ENCODE measurements at places on chromosomes 1 and 21.

DNA sequence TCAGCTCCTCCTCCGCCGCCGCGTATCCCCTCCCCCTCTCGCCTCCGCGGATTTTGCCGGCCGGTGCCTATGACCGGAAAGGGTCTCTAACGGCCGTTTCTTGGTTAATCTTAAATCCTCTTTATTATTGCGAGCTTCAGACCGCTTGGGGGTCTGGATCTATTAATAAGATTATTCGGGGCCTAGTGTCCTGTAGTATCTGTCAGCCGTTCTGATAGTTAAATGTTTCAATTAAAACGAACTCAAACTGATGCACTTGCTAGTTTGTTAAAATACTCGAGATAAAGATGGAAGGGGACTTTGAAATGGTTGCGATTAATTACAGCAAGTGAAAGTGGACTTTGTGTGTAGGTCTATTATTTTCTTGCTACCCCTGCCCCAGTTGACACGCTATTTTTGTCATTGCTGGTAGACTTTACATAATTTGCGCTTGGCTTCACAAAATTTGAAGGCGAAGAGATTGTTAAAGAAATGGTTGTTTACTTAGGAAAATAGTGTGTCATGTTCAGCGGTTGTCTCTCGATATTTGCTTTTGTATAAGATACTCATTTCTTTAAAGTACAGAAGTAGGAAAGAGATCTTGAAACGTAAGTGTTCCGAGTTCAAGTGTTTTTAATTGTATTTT, 779 bp downstream of the SON start:
- DNase-seq, result no peak

- no peak for DNase-seq
These were observed 1.0 kb downstream of the FTCD start for GRCh38 chr21:46154155-46154954.

- no peak for DNase-seq
These were observed 89.5 kb downstream of the DENND1B start for GRCh38 chr1:197685785-197686184.

- peak; percentile 73 for DNase-seq
These were observed 77.0 kb downstream of the CTH start for GRCh38 chr1:70487910-70488665.

- DNase-seq, result no peak
These were observed 17.6 kb upstream of the SELP start for GRCh38 chr1:169647512-169647911.

GRCh38 chr1:26616881-26617280, 78.9 kb upstream of the ARID1A start:
- DNase-seq, result no peak

GRCh38 chr1:69662321-69662720, 94.6 kb downstream of the LRRC7 start:
- DNase-seq, result no peak

- no peak for DNase-seq
These were observed 401 bp downstream of the WNT9A start for GRCh38 chr1:227947386-227947675.

- DNase-seq, result no peak
These were observed 32.6 kb downstream of the B3GALT5 start for GRCh38 chr21:39645331-39645730.

GRCh38 chr1:230696722-230697437, 17.0 kb downstream of the AGT start:
- no peak for DNase-seq

DNA sequence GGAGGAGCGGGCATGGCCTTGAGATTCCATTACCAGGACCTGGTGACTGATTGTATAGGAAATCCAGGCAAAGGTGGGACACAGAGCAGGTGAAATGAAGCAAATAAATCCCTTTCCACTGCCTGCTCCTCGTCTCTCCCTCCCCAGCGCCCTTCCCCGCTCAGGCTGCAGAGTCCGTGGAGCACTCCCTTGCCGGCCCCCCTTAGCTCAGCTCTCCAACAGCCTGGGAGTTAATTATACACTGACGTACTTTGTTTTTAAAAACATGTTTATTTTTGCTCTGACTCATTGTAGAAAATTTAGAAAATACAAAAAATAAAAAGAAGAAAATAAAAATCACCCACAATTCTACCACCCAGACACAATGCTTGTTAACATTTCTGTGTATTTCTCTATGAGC, 61.7 kb downstream of the LGR6 start:
- no peak for DNase-seq

DNA sequence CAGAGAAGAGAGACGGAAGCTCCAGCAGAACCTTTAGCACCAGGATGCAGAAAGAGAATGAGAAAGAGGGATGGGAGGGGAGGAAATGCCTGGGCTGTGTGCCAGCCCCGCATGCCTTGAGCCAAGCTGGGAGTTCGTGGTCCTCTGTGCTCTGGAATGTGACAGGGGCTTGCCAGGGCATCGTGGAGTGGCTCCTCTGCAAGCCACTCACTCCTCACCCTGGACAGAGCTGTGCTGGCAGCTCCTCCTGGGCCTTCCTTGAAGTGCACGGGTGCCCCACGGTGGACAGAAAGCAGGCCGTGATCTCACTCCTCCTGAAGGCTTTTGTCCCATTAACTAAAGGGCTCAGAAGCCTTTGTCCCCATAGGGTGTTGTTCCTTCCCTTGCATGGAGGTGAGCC, 34.8 kb upstream of the PRELP start:
- DNase-seq, result no peak

DNA sequence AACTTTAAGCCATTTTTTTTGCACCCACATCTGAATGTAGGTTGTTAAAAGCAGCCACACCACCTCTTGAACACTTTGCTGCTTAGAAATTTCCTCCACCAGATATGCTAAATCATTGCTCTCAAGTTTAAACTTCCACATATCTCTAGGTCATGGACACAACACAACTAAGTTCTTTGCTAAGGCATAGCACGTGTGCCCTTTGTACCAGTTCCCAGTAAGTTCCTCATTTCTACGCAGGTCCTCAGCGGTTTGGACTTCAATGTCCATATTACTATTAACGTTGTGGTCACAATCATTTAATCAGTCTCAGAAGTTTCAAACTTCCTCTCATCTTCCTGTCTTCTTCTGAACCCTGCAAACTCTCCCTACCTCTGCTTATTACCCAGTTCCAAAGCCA, 661.6 kb upstream of the PKN2 start:
- peak; percentile 9 for DNase-seq

DNA sequence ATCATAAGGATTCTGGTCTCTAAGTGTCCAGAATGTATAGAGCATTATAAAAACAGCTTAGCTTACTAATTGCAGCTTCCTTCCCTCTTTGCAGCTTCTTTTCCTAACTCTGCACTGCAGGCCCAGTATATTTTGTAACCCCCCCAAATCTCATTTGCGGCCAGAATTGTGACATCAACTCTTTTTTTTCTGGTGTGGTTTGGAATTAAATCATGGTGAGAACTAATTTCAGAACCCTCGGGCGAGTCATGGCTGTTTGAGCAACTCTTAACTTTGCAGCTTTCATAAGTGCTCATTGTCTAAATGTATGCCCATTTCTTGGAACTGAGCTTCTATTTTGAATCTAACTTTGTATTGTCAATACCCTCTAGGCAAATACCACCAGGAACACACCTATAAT, 187.4 kb downstream of the CYYR1 start:
- no peak for DNase-seq

GRCh38 chr1:228923973-228924686, 188.9 kb downstream of the RHOU start:
- no peak for DNase-seq

- peak; percentile 36 for DNase-seq
These were observed 509 bp downstream of the PIK3R3 start for GRCh38 chr1:46131712-46132528.

- DNase-seq, result no peak
These were observed 28.9 kb upstream of the RBM15 start for GRCh38 chr1:110310300-110310699.

DNA sequence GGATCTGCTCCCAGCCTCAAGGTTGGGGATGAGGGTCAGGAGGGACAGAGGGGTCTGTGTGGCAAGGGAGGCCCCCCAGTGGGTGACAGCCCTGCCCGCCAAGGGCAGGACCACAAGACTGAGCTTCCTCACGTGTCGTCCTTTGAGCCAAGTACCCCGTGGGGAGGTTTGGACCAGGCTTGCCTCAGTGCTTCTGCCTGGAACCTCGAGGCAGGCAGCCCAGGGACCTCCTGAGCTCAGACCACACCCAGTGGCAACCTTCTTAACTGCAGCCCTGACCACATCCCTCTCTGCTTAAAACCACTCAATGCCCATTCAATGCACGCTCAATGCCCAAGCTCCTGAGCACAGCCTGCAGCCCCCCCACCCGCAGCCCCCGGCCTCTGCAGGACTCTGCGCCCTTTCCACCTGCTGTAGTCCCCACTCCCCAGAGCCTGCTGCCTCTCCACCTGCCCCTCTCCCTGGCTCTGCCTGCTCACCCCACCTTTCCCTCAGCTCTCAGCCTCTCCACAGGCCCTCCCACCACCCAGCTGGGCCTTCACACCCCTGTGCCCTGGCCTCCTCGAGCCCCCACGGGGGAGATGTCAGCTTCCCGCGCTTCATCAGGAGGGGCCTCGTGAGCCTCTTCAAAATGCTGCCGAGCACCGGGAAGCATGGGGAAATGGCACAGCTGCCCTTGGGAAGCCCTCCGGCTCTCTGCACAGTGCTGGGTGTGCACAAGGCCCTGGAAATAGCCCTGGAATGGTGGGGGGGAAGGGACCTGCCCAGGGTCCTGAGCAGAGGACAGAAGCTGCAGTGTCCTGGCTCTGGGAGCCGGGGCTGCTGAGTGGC, 129.3 kb upstream of the VAMP3 start:
- no peak for DNase-seq

GRCh38 chr1:198416296-198416695, 124.2 kb downstream of the ATP6V1G3 start:
- DNase-seq, result no peak

- no peak for DNase-seq
These were observed 176.8 kb downstream of the FAF1 start for GRCh38 chr1:50783286-50783685.

DNA sequence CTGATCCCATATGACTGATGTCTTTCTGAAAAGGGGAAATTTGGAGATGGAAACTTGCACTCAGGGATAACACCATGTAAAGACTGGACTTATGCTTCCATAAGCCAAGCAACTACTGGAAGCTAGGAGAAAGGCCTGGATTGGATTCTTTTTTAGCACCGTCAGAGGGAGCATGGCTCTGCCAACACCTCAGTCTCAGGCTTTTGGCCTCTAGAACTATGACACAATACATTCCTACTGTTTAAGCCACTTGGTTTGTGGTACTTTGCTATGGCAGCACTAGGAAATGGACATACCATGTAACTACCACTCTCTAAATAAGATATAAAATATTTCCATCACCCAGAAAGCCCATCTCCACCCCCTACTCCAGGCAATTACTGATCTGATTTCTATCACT, 139.7 kb downstream of the CYYR1 start:
- DNase-seq, result no peak

GRCh38 chr1:176961678-176962077, 202.8 kb downstream of the ASTN1 start:
- no peak for DNase-seq

- peak; percentile 84 for DNase-seq
These were observed 6.1 kb upstream of the ADAM15 start for GRCh38 chr1:155044812-155045657.

DNA sequence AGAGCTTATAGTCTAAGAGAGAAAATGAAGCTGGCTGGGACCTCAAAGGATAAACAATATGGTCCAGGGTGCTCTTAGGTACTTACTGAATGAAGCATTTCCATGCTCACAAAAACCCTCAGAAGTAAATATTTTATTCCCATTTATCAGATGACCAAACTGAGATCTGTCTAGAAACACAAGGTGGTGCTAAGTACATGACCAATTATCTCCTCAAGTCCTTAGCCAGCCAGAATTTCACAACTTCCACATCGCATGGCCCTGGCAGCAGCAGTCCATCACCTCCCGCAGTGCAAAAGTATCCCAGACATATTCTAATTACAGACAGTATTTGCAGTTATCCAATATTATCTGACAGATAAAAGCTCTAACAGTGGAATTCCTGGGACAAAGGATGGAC, 321.7 kb upstream of the PROX1 start:
- DNase-seq, result no peak

- DNase-seq, result no peak
These were observed 121.0 kb downstream of the LRRC40 start for GRCh38 chr1:70084314-70084915.

DNA sequence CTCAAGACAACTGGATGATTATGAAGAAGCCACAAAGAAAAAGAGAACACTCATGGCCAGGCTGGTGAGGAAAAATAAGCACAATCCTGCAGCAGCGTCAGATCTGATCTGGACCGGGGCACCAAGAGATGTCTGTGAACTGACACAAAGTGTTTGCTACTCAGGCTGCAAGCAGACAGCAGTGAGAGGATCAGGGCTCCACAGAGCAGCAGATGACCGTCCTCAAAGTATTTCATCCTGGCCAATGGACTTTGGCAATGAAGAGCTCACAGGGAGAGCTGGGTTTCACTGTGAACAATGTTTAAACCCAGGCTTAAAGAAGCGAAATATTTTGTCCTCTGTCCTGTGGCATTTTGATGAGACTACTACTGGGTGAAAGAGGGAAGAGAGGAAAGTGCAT, 299.2 kb downstream of the GPATCH2 start:
- DNase-seq, result no peak

DNA sequence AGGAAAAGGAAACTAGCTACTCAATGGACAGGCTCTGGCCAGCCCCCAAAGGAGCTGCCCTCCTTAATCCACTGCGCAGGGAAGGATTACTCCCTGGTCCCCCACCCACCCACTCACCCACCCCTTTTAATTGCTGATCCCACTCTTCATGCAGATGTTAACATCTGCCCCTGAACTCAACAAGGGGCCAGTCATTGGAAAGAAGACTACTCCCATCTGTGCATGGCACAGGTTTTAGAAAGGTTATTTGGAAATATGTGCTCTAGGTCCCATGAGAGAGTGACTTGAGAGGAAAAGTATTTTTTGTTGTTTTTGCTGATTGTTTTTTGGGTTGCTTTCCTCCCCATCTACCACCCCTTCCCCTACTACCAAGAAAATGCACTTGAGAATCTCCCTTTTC, 94.4 kb upstream of the FGGY start:
- DNase-seq, result no peak

- DNase-seq, result no peak
These were observed 5.7 kb downstream of the SZRD1 start for GRCh38 chr1:16372535-16373285.

DNA sequence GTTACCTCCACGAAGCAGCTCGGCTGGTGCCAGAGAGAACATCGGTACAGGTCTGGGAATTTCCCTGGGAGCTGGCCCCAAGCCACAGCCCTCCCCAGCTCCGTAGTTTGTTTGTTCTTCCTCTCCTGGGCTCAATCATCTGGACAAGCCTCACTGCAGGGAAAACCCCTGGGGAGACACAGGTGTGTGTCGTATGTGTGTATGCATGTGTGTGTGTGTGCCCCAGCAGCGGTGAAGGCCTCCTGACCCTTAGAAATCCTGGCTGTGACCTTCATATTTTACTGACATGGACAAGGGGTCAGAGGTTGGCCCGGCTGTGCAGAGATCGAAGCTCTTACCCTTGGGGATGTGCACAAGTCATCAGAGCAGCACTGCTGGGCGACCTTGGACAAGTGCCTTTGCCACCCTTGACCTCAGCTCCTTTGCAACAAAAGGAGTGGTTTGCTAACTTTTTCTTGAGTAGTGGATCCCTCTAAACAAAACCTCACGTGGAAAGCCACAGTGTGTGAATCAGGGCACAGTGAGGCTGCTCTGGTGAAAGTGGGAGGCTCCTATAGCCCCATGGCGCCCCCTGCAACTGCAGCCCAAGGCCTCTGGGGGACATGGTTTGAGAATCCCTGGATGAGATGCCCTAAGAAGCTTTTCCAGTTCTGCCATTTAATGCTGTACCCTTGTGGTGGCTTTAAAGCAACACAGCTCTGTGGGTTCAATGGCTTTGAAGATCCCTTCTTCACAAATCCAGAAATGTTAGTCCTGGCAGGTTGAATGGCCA, 12.3 kb upstream of the IL22RA1 start:
- DNase-seq, result peak; percentile 9

- no peak for DNase-seq
These were observed 10.5 kb upstream of the NASP start for GRCh38 chr1:45573231-45573804.

Measured in hematopoietic multipotent progenitor cell treated with erythropoietin and hydrocortisone succinate and interleukin-3 and kit ligand, for 8 days (in vitro differentiated cells).